ENCODE measurements at places on chromosomes 6 and 20. TPM values are rescaled to one million over a fixed set of nuclear protein-coding genes. Genes with fewer than 3 reads are reported as not detected.

DNA sequence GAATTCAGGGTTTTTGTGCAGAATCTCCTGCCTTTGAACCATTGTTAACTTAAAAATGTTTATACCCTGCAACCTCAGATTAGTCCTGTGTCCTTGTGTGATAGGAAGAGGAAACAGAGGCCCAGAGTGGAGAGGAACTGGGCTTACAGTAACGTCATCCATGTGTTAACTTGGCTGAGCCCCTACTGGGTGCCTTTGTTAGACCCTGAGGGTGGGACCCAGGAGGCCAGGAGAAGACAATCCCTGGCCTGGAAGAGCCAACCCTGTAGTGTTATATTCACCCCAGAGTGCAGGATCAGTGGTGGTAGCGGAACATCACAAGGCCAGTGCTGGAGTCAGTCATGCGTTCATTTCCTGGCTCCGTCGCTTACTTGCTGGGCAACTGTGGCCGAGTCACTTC, 10.6 kb downstream of the MYLK2 start:
- DNase-seq: no peak

Gene C6orf58
- total RNA-seq: 0.39 TPM

GRCh38 chr20:1338096-1338495, 9.2 kb upstream of the SDCBP2 start:
- DNase-seq: no peak

DNA sequence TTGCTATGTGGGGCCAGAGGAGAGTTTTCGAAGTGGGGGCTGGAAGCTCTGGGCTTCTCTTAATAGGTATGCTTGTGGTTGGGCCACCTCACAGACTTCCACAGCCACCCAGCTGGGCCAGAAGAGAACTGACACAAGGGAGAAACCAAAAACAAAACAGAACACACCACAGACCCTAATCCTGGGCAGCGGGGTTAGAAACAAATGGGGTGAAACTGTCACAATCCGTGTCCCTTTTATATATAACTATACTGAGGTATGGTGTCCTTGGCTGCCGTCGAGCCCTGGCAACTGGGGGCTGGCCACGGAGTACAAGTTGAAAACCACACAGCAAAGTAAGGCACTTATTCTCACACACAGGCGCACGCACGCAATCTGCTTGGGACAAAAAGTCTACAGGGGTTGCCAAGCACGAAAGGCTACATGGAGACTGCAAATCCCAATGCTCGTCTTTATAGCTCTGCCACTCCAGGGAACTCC, 78.3 kb downstream of the TRAM2 start:
- no peak for DNase-seq

DNA sequence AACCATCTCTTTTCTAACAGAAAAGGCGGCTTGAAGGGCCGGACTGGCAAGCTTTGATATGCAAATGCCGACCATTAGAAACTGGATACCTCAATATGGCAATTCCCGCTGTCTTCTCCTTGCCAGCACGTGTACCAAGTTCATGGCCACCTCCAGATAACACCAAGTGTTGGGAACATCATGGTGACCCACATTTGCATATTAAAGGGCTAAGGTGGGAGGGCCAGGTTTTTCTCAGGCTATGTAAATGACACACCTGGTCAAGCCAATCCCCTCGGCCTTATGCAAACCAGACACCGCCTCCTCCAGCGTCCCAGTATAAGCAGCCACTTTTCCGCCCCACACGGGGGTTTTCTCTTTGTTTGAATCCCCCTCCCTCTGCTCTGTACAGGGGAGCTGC, 110.7 kb downstream of the DACT2 start:
- no peak for DNase-seq

Gene GABRR2
- total RNA-seq: not detected

DNA sequence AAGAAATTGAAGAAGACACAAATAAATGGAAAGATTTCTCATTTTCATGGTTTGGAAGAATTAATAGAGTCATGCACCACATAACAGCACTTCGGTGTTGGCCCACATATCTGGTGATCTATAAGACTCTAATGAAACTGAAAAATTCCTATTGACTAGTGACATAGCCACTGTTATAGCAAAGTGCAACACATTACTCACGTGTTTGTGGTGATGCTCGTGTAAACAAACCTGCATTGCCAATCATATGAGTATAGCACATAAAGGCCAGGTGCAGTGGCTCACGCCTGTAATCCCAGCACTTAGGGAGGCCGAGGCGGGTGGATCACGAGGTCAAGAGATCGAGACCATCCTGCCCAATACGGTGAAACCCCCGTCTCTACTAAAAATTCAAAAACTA, 84.4 kb upstream of the STMND1 start:
- DNase-seq: no peak

Gene C20orf141
- not detected for total RNA-seq

Gene HBS1L
- total RNA-seq: 141 TPM

GRCh38 chr6:43256670-43257366, 13.5 kb downstream of the TTBK1 start:
- DNase-seq: no peak

Gene POU3F2
- 0.63 TPM for total RNA-seq

DNA sequence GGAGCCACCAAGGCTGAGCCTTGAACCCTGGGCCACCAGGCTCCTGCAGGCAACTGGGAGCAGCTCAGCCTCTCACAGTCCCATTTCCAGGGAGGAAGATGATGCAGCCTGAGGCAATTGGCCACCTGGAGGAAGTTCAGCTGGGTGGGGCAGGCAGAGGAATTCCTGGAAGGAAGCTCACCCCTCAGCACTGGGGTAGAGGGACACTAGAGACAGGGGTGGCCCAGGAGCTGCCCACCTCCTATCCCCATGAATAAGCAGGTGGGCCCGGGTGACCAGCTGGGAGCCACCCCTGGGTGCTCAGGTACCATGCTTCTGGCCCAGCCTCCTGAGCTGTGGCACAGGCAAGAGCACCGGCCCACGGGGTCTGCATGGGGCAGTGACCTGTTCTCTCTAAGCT, 3.6 kb upstream of the HSPA12B start:
- no peak for DNase-seq

DNA sequence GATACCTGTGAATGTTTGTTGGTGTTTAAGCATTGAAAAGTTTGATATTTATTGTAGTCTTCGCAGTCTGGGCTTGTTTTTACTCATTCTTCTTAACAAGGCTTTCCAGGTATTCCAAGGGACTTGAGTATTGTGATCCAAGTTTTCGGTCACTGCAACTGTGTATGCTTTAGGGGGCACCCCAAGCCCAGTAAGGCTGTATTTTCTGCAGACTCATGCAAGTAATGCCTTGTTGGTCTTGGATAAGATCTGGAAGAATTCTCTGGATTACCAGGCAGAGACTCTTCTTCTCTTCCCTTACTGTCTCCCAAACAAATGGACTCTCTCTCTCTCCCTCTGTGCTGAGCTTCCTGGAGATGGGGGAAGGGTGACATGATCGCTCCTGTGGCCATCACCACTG, 82.1 kb downstream of the RFPL4B start:
- peak; percentile 10 for DNase-seq
